H1 (cell line): ENCODE measurements at places on chromosomes 12 and 14.
A peak's percentile ranks its signal among the peaks of the same experiment; 100 is the strongest.

- DNase-seq = peak; percentile 96
Observed at GRCh38 chr14:49598485-49599300, at the start of gene LRR1. TSS of gene LRR1 (plus strand) at chr14:49598940. CDS start at chr14:49599021, 81 bp downstream.

DNA sequence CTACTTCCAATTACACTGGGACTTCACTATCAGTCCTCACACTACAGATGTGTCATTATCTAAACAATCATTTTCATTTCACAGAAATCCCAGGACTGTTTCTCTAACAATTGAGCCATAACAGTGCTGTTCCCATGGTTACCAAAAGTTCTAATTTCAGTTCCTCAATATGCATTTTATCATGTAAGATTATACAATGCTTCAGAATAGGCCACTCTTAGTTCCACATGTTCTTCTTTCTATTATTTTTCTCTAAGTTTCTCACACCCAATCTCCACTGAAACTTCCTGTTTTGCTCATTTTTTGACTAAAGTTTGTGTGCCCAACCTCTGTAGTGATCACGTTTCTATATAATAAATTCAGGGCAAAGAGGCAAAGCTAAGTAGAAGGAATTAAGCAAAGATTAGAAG is 185.8 kb downstream of the DUSP6 start:
- DNase-seq = no peak

DNA sequence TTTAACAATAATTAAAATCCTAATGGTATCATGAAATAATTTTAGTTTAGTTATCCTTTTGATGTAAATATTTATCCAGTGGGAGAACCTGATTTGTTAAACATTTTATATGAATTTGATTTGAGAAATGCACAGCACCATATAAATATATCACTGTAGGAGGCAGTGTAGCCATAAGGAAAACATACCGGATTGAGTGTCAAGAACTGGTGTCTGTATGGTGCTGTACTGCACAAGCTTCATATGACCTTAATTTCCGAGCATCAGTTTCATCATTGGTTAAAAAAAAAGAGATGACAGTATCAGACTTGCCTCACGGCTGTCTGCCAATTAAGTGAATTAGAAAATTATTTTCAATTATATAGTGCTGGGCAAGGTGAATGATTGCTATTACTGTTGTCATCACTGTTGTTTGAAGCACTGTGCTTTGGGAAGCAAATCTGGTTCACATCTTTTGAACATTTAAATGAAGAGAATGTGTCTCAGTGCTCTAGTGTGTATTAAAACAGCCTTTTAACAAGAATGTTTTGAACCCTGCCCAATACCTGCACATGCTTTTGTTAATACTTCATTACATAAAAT is 72.1 kb downstream of the TMTC2 start:
- no peak for DNase-seq

- DNase-seq = no peak
Observed at GRCh38 chr12:69884386-69884785, 59.4 kb downstream of the MYRFL start.

DNA sequence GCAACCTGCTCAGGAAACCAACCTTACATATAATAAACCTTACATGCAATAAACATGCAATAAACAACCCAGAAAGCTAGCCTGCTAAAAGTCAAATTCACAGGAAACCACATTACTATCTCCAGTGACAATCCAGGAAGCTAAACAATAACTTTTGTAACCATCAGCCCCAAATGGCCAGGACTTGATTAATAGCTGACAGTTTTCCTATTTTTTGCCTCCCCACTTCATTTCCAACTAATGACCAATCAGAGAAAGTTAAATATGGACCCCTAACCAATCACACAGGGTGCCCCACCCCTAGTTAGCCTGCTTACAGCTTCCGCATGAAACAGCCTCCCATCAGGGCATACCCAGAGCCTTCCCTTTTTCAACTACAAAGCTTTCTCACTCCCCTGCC is 152.2 kb upstream of the LMNTD1 start:
- DNase-seq = no peak

GRCh38 chr12:103178366-103179080 is 221.0 kb downstream of the ASCL1 start:
- DNase-seq = no peak

DNA sequence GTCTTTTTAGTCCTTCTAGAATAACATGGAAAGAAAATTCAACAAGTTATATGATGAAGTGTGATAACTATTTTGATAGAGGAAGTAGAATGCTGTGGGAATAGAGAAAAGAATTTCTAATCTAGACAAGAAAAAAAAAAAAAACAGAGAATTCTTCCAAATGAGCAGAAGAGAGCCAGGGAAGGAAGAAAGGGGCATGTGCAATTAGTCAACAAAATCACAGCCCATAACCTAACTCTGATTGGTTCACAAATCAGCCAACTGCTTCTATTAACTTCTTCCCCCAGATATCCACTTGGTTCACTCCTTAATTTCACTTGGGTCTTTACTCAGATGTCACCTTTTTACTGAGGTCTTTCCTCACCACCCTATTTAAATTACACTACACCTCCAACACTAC is 69.5 kb downstream of the BTG1 start:
- DNase-seq = no peak

DNA sequence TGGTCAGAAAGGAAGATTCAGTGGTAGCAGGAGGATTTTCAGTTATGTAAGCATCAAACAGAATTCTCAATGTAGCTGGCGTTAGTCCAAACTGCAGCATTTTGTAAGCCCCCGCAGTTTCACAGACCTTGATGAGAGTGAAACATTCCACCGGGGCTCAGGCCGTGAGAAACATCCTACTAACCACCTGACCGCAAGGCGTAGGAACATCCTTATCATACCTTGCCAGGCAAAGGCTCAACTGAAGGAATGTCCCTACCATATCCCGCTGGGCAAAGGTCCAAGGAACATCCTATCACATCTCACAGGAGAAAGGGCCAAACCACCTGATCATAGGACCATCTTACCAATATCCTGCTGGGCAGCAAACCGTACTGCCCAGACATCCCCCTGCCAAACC is 624.8 kb upstream of the TMEM132C start:
- DNase-seq = no peak

- DNase-seq = peak; percentile 66
Observed at GRCh38 chr14:34722723-34723545, 8.5 kb upstream of the CFL2 start.

DNA sequence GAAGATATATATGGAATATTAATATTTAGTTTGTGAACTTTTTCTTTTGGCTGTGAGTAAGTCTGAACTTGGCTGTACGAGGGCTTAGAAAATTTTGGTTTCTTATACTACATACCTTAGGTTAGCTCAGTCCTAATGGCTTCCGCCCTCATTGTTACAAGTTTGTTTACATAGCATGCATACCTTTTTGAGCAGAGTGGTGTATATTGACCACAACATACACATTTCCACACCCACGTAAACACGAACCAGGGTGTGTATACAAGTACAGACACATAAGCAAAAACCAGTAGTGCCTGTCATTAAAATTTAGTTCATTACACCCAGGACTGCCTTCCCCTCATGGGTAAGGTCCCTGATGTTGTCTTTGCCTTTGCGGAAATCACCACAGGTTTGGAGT is 230.2 kb upstream of the RGS6 start:
- DNase-seq = no peak

DNA sequence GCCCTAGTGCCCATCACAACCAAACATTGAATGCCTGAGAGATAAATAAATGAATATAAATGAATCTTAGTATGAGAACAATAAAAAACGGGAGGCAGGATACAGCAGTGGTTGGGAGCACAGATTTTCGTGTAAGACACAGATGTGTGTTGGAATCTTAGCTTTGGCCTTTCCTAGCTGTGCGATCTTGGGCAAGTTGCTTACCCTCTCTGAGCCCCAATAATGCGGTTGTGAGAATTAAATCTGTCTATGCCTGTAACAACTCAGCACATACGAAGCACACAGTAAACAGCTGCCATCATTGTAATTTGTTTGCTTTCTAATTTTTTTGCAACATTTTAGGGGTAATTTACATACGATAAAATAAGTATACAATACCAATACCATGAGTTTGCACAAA is 89.8 kb downstream of the SRRM4 start:
- DNase-seq = no peak

DNA sequence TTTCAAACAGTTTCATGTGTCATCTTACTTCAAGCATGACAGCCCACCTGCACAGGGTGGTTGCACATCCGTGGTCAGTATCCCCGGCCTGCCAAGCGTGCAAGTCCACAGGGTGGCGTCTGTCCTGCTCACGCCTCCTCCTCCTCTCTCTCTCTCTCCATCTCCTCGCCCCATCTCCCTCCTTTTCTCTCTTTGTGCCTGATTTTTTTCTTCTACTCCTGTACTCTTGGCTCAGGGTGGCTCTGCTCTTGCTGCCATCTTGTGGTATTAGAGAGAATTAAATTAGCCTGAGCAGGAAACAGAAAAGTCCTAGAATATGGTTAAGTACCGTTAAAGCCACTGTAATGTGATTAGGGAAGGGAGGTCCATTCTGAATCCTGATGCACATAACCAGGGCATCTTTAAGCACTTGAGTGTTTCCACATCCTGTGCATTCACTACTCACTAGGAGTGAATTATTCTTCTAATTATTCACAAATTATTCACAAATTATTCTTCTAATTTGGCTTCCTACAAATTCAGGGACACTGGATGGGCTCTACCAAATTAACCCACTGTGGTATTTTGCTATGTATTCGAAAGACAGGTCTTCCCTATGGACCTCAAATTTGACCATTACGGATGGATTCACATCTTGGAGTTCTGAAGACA is 25.5 kb upstream of the DTX1 start:
- DNase-seq = peak; percentile 34

DNA sequence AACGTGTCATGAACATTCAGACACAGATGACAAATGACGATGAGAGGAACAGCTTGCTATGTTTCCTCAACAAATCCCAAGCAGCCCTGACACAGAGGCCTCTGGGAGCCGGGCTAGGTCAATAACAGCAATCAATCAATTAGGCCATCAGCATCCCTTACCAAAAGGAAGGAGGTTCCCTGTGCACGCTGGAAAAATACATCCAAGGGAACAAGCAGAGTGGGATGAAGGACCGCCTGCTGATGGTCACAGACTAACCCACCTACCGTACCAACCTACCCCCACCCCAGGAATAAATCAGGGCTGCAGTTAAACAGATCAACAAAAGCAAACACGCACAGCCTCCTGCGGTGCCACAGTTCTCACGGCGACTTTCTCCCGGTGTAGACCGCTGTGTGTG is 265.1 kb upstream of the SFSWAP start:
- no peak for DNase-seq

DNA sequence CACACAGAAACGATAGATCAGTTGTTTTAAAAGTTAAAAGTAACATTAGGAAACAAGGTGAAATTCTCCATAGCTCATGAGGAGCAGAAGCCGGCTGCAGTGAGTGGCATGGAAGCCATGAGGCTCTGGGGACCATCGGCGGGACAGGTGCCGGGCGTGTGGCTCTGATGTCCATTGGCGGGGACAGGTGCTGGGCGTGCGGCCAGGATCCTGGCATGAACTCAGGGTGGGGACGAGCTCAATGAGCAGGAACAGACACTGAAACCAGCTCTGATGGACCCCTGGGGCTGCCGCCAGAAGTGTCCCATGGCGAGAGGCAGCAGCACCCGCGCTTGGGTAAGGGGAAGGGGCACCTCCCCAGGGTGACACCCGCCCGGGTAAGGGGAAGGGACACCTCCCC is 75.1 kb downstream of the NOC4L start:
- DNase-seq = no peak

- no peak for DNase-seq
Observed at GRCh38 chr12:89799316-89799715, 90.7 kb upstream of the ATP2B1 start.

DNA sequence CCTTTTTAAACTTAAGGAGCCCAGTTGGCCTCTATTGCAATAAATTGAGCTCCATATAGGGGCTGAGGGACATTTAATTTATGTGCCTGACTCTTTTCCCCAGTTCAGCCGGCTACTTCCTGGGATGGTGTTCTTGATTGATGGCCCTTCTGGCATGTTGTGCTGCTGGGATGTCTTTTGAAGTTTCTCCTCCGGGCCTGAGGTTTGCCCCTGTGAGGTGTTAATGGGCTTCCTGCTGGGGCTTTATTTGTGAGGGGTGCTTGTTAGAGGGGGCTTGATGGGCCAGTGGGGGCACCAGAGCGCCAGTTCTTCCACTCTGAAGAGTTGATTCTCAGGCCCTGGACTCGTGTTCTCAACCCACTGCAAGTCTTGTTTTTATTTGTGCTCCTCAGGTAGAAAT is 69.6 kb downstream of the CHST11 start:
- peak; percentile 69 for DNase-seq

DNA sequence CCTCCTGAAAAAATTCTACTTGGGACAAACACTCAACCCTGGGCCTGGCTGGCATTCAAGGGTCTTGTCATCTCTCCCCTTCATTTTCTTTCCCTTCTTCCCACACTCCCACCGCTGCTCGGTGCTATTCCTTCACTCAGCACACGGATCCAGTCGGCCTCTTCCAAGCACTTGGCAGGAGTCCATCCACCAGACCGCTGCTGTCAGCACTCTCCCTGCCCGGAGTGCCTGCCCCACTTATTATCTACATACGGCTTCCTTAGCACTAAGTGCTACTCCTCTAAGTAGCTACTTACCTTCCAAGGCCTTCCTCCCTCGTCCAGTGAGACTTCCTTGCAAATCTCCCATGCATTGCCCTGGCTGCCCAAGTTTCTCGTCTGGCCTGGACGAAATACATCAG is 29.8 kb downstream of the CALM1 start:
- no peak for DNase-seq

DNA sequence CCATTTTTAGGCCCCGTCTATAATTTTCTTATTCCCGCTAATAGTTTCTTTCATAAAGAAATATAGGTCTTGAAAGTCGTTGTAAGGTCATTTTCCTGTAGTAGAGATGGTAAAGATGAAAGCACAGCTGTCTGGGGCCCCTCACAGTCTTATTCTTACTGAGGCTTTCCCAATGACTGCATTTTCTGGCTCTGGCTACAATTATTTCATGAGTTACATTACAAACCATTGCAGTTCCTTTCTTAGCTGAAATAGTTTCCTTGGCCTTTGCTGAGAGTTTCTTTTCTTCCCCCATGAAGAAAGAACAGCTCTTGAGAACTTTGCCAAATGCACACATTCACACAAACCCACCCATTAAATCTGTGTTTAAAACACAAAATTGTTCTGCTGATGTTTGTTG is 113.0 kb downstream of the DYRK2 start:
- DNase-seq = no peak

- DNase-seq = no peak
Observed at GRCh38 chr14:67170660-67171059, 18.6 kb upstream of the GARIN2 start.

- DNase-seq = no peak
Observed at GRCh38 chr12:91100906-91101305, 10.4 kb downstream of the LUM start.

DNA sequence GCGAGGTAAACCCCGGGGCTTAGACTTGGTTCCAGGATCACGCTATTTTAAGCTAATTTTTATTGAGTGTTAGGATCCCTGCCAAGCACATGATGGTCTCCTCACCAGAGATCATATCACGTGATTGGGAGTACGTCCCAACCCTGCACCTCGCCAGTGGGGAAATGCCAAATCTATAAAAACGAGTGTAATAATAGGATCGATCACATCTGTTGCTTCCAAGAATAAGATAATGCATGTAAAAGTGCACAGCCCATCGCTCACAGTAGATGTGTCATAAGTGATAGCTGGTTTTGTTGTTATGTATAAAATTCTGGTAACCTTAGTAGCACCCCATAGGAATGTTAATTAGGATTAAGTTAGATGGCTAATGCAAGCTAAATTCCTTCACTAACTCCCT is 581.0 kb upstream of the TMEM132C start:
- DNase-seq = no peak

GRCh38 chr12:29728030-29728429 is 55.7 kb downstream of the TMTC1 start:
- no peak for DNase-seq

GRCh38 chr14:84750763-84751554 is 779.0 kb upstream of the FLRT2 start:
- DNase-seq = no peak

- peak; percentile 82 for DNase-seq
Observed at GRCh38 chr12:96985515-96986362, 78.7 kb downstream of the NEDD1 start.
